T follicular helper cell (primary cell): ENCODE measurements at places on chromosomes 5 and 9.

DNA sequence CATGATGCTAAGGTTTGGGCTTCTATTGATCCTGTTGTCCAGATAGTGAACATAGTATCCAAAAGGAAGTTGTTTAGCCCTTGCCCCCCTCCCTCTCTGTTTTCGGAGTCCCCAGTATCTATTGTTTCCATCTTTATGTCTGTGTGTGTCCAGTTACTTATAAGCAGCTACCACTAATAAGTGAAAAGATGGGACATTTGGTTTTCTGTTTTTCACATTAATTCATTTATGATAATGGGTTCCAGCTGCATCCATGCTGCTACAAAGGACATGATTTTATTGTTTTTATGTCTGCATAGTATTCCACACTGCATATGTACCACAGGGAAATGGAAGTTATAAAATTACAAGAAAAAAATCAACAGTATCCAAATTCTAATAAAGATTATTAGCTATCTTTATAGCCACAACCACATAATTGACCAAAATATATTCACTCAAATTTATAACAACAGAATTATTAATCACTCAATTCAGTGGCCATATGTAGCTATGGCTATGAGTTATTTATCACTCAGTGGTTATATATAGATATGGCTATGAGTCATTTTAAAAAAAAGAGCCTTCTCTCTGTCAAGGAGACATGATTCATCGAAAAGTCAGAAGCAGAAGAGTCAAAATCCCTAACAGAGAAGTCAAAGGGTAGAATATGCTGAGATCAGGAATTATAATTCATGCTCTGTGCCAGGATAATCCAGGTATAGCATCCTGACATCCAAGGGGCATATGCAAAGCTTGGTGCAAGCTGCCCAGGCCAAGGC is 367.5 kb downstream of the DEPDC1B start:
- no peak for DNase-seq

- no peak for DNase-seq
Measured at GRCh38 chr5:126610160-126610559, 9.4 kb downstream of the PHAX start.

DNA sequence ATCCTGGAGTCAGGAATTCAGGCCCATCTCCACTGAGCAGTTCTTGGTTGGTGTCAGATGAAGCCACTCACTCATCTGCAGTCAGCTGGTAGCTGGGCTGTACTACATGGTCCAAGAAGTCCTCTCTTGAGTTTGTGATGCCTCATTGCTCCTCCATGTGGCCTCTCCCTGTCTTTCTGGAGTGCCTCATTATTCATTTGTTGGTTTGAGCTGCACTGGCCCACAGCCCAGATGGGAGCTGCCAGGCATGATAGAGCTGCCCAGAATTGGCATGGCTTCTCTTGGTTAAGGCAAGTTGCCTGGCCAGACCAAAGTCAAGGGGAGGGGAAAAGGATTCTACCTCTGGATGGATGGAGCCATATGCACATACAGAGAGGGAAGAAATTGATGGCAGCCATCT is 8.0 kb downstream of the PTCD2 start:
- no peak for DNase-seq

DNA sequence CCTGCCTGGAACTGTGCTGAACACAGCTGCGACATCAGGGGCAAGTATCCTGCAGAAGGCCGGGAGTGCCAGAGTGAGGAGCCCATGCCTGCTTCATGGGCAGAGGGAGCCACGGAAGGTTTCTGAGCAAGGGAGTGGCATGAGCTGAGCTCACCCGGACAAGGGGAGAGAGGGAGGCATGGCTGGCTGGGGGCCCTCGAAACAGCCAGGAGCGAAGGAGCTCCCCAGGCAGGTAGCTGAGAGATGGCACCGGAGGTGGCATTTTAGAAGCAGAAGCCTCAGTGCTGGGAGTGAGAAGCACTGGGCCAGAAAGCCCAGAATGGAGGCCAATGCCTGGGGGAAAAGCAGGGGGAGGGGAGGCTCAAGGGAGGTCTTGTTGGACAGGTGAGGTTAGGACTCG is 56.9 kb upstream of the SARDH start:
- DNase-seq, result no peak

DNA sequence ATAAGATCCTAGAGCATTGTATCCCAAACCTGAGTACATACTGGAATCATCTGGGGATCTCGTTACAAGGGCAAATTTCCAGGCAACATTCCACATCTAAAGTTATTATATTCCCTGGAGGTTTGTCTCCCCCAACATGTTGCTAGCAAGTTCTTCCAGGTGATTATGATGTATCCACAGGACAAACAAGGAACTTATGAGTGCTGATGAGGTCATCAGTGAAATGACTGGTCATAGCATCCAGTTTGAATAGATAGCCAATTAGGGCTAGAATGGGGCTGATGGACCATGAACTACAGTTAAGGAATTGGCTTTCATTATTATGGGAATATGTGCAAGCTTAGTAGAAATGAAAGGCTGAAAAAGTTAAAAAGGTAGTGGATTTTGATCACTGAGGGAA is 115.2 kb downstream of the CWC27 start:
- DNase-seq, result no peak

DNA sequence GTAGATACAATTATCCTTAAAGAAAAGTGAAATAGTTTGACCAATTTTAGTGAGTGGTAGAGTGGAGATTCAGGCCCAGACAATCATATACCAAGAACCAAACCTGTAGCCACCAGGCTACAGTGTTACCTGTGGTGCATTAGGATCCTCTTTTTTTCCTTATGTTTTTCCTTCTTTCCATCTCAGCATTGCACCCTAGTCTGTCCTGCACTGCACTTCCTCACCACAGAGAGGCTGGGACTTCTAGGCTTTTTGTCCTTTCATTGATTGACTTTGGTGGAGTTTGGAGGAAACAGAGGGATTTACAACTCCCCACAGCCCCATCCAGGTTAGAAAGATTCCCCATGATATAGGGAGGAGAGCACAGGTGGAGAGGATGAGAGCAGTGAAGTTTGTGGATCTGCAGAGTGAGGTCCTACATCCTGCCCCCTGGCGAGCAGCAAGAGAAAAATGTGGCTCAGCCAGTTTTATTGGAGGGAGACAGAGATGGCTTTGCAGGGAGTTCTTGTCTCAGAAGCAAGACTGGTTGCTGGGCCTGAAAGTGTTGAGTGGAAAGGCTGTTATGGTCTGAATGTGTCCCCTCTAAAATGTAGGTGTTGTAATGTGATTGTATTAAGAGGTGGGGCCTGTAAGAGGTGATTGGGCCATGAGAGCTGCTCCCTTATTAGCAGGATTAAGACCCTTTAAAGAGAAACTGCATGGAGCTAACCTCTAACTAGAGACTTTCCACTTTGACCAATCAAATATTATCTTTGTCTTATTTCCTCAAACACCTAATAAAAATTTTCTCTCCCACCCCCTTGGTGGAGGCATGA is 36.2 kb downstream of the KIF4B start:
- no peak for DNase-seq

GRCh38 chr5:92050970-92051369 is 667.9 kb upstream of the ARRDC3 start:
- no peak for DNase-seq

DNA sequence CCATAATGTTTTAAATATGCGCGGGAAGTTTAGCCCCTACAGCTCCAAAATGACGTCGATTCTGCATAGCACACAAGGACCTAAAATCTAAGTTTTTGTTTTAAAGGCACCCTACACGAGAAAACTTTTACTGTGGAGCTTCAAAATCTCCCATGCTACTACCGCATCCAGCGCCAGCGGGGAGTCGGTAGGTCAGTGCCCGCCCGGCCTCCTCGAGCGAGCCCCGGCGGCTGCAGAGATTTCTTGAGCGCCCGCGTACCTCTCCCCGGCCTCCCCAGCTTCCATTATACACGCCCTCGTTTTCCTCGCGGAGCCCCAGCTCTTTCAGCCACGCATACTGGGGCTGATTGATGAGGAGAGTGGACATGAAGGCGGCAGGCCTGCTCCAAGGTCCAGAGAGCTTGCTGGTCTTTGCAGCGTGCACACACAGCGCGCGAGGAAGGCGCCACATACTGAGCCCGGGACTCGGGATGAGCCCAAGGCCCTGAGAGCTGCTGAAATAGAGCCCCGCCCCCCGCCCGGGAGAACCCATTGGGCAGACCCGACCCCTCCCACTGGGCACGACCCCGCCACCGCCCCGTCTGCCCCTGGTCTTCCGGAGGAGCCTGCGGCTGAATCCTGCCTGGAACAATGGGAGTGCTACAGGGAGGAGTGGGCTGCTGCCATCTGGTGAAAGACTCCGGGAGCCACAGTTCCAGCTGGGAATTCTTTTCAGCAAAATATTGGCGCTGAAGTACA is at the start of gene ALDH7A1:
TSS of gene ALDH7A1 (minus strand) at position 472 of the 738 bp plus-strand sequence. CDS start at position 451, 21 bp downstream.
- DNase-seq, result no peak

- no peak for DNase-seq
Measured at GRCh38 chr5:87383216-87383615, 29.5 kb downstream of the CCNH start.

GRCh38 chr5:132492386-132493125 is 2.0 kb upstream of the IRF1 start:
- no peak for DNase-seq

DNA sequence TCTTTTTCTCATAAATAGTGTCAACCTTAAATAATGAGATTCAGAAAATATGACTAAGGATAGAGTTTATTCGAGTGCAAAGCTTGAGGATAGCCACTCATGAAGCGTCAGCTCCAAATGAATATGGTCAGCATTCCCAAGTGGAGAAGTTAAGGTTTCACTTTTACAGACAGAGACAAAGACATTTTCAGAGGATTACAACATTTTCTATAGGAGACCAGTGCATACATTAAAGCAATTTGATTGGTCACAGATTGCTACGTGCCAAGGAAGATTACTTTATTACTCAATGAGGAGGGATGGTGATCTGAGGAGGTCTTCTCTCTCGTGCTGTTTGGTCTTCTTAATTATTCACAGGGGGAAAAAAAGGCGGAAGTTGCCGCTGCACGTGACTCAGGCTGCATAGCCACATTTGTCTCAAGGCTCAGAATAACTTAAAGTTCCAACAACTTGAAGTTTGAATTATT is 60.1 kb upstream of the SPATA31C2 start:
- DNase-seq, result no peak

DNA sequence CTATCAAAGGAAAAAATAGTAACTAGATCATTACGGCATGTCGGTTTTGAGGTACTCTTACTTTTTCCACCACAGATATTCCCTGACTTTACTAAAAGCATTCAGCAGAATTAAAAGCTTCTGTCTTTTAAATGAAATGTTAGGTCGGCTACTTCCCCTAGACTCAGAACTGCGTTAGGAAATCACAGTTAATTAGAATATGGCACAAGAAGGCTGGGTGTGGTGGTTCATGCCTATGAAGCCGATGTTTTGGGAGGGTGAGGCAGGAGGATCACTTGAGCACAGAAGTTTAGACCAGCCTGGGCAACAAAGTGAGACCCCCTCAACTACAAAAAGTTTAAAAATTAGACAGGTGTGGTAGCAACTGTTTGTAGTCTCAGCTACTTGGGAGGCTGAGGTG is 24.4 kb downstream of the CEMIP2 start:
- no peak for DNase-seq

DNA sequence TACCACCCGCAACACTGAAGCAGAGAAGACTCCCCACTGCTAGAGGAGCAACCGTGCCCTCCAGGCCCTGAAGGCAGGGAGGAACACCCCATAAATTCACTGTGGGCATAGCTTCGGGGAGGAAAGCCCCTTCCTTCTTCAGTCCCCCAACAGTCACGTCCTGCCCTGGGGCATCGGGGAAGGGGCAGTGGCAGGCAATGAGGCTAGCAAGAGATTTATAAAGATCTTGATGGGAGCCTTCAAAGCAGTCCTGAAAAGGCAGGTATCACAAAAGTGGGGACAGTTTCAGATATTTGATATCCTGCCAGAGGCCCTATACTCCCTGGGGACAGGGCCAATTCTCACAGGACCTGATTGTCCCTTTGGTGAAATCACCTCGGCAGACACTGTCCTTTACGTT is 16.9 kb upstream of the TRIM14 start:
- DNase-seq, result no peak

GRCh38 chr5:94691291-94691690 is 72.8 kb downstream of the SLF1 start:
- DNase-seq, result no peak

DNA sequence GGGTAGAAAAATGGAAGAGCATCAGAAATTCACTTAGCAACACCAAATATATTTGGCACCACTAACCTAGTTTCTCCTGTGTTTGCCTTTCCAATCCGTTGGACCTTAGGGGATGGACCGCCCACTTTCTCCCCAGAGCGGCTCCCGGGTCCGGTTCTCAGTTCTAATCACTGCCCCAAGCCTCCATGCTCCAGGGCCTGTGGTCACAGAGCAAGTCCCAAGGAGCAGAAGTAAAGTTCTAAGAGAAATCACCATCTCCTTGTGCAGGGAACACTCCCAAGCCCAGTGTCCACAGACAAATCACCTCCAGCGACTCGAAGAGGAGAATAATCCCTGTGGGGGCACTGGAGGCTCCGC is 728 bp upstream of the SLC1A1 start:
- no peak for DNase-seq

GRCh38 chr9:132579427-132579798 is 3.0 kb upstream of the BARHL1 start:
- DNase-seq, result no peak

DNA sequence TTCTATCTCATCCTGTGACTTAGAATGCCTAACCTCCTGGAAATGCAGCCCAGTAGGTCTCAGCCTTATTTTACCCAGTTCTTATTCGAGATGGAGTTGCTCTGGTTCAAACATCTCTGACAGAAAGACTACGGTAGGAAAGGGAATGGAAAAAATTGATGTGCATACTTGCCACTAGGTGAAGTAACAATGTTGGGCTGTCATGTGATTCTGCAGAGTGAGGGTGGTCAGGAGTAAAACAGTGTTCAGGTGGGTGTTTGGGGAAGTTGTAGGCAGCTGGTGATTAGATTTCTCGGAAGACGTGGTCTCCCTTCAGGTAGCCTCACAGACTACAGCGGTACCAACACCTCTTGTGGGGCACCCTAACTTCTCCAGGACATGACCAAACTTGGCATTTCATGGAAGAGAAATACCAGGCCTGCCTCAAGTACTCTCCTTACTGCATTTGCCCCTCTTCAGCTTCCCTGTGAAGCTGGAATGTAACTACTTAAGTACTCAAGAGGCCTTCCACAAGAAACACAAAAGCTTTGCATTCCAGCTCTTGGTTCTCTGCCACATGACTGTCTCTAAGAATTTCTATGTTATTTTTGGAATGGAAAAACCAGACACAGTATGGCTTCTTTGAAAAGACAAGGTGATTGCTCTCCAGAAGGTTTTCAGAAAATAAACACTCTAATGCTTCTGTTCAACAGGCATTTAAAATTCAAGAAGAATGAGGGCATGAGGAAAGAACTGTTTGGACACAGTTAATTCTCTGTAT is 17.4 kb upstream of the ENTREP1 start:
- DNase-seq, result no peak

GRCh38 chr5:68958428-68958827 is 135.4 kb upstream of the SLC30A5 start:
- DNase-seq, result no peak

DNA sequence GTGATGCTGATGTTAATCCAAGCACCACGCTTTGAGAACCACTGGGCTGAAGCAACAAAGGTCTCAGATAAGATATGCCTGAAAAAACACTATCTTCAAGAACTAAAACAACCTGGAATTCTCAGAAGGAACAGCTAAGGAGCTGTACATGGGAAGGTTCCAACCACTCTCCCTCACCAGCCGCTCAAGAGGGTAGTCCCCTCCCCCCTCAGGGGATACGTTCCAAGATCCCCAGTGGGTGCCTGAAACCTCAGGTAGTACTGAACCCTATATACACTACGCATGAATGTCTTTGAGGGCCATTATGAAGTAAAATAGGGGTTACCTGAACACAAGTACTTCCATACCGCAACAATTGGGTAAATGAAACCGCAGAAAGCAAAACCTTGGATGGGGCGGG is 1.9 kb downstream of the BOD1 start:
- no peak for DNase-seq

GRCh38 chr9:130518943-130519799 is 60.2 kb upstream of the FUBP3 start:
- no peak for DNase-seq

- no peak for DNase-seq
Measured at GRCh38 chr5:94544031-94544650, 74.3 kb downstream of the KIAA0825 start.
